ENCODE measurements at places on chromosomes 4 and X. TPM values are rescaled to one million over a fixed set of nuclear protein-coding genes. Genes with fewer than 3 reads are reported as not detected.

- DNase-seq: peak; percentile 60
These were observed 86.1 kb downstream of the CPE start for GRCh38 chr4:165464813-165465381.

- DNase-seq: no peak
These were observed 1967.9 kb downstream of the C4orf33 start for GRCh38 chr4:131063878-131064277.

- no peak for DNase-seq
These were observed 3.9 kb upstream of the TMPRSS11B start for GRCh38 chr4:68249434-68249833.

- peak; percentile 72 for DNase-seq
These were observed 31.6 kb downstream of the ETDC start for GRCh38 chrX:135340831-135341230.

DNA sequence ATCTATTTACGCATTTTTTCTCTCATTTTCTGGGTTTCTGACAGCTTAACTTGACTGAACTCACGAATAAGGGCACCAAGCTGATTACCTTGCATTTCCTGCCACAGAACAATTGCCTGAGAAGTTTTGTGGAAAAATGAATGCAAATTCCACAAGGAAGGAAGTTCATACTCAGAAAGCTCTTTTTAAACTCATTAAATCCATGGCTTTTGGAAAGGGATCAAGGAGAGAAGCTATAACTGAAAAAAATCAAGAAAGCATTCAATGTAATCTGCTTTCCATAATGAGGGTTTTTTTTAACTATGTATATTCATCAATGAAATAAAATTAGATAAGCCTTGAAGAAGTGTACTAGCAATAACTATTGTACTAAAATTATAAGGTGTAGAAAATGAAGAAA is 252.5 kb downstream of the GPM6A start:
- no peak for DNase-seq

DNA sequence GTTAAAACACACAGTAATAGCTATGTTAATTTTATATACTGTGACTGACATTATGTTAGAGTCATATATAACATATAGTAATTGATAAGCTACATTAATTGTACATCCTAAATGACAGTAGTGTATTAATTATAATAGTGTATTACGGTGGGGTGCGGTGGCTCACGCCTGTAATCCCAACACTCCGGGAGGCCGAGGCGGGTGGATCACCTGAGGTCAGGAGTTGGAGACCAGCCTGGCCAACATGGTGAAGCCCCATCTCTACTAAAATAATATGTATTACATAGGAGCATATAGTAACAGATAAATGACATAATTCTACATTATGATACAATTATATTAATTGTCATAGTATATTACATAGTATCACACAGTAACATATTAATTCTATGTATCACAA is 12.2 kb downstream of the ASMTL start:
- no peak for DNase-seq

GRCh38 chrX:20364238-20364637 is 97.5 kb upstream of the RPS6KA3 start:
- no peak for DNase-seq

DNA sequence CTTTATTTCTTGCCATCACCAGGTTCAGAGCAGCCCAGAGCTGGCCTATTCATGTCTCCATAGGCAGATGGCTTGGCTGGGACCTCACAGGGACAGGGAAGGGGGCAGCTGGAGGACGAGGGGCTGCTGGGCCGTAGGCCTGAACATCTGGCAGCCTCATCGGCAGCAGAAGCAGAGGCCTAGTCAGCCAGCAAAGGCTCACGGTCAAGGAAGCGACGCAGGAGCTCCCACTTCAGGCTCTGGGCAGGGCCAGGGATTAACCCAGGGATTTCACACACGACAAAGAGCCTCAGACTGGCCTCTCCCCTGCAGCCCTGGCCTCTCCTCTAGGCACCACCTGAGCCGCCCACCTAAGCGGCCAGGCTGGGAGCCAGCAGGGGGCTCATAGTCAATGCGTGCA is 46.0 kb upstream of the MAN2B2 start:
- DNase-seq: no peak

- peak; percentile 45 for DNase-seq
These were observed 97.1 kb upstream of the ATOH1 start for GRCh38 chr4:93731456-93731855.

- DNase-seq: no peak
These were observed 43.4 kb upstream of the OGT start for GRCh38 chrX:71489540-71489939.

- peak; percentile 33 for DNase-seq
These were observed 16.0 kb upstream of the SH3TC1 start for GRCh38 chr4:8182858-8183725.

DNA sequence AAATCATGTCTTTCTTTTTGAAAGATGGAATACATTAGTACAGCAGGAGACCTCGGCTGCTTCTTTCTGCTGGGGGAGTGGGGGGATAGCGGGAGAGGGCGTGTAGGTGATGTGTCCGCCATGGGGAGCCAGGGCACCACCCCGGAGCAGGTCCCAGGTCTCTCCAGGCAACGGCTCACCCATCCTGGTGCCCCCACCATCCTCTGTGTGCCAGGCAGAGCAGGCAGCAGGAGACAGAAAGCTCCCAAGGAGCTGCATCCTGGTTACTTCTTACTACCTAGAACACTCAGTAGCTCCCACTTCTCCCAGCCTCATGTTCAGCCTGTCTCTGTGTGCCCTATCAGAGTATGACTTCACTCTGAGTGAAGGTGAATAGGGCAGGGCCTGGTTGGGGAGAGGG is 23.6 kb downstream of the TNIP2 start:
- DNase-seq: no peak

DNA sequence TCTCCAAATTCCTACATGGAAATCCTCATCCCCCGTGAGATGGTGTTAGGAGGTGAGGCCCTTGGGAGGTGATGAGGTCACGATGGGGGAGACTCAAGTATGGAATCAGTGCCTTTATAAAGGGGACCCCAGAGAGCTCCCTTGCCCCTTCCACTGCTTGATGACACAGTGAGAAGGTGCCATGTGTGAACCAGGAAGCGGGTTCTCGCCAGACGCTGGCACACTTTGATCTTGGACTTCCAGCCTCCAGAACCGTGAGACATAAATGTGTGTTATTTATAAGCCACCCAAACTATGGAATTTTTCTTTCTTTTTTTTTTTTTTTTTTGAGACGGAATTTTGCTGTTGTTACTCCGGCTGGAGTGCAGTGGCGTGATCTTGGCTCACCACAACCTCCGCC is 237.6 kb downstream of the DHRSX start:
- no peak for DNase-seq

DNA sequence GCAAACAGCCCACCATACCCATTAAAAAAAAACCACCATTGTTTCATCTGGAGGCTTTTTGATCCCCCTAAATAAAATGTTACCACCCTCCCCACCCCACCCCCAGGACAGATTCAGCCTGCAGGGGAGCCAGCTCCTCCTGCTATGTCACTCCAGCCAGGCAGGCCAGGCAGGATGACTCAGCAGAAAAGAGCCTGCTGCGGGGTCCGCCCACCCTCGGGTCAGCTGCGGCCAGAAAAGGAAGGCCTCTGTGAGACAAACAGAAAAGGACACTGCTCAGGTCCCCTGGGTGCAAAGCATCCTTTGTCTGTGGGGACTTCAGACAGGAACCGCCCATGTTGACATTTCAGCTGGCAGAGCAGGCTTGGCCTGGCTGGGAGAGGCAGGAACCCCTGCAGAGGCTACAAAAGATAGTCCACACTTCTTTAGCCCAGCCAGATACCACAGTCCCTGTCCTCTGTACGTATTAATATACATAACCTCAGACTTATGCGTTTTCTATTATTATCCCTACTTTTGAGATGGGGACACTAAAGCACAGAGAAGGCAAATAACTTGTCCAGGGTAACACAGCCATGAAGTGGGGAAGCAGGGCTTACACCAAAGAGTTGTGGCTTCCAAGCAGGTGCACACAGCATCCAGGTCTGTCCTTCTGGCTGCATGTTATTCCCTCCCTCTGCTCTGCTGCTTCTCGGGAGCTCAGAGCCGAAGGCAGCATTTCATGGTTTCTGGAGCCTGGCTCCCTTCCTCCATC is 147.7 kb downstream of the CPEB2 start:
- peak; percentile 14 for DNase-seq

- DNase-seq: no peak
These were observed 17.2 kb upstream of the FGFR3 start for GRCh38 chr4:1775731-1776500.

DNA sequence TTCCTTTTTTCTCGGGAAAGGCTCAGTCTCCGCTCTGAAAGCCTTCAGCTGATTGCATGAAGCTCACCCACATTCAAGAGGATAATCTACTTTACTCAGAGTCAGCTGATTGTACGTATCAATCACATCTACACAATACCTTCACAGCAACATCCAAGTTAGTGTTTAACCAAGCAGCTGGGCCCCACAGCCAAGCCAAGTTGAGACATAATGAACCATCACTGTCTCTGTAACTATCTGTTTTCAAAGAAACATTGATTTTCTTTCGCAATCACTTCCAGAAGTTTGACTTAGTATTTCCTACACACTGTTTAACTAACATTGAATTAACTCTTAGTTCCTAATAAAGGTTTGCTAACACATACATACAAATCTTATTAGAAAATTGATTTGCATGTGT is 40.3 kb downstream of the RWDD4 start:
- DNase-seq: no peak

DNA sequence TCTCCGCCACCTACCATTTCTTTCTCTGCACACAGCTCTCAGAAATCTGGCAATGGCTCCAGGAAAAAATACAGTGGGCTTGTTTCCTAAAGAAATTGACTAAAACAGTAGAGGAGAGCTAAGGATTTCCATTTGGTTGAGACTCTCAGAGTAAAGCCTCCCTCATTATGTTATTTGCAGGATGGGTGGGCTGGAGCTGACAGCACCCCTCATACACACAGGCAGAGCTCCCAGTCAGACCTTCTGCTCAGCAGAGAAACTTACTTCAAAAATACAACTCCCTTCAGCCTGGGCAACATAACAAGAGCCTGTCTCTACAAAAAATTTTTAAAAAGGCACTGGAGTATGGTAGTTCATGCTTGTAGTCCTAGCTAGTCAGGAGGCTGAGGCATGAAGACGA is 44.9 kb downstream of the ENPEP start:
- no peak for DNase-seq

DNA sequence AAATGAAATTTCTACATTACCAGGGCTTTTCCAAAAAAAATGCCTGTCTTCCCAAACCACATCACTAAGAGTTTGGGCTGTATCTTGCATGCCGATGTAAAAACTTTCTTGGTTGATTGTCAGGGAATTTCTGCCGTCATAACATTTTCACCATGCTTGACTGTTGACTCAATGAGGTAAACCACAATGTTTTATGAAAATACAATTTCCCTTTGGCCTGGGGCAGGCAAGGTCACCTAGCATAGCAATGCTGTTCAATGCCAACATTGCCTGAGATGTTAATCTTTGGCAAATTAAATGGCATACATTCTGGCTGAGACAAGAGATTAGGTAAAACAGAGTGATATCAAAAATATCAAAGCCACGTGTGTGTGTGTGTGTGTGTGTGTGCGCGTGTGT is 137.1 kb upstream of the TBL1X start:
- DNase-seq: no peak

DNA sequence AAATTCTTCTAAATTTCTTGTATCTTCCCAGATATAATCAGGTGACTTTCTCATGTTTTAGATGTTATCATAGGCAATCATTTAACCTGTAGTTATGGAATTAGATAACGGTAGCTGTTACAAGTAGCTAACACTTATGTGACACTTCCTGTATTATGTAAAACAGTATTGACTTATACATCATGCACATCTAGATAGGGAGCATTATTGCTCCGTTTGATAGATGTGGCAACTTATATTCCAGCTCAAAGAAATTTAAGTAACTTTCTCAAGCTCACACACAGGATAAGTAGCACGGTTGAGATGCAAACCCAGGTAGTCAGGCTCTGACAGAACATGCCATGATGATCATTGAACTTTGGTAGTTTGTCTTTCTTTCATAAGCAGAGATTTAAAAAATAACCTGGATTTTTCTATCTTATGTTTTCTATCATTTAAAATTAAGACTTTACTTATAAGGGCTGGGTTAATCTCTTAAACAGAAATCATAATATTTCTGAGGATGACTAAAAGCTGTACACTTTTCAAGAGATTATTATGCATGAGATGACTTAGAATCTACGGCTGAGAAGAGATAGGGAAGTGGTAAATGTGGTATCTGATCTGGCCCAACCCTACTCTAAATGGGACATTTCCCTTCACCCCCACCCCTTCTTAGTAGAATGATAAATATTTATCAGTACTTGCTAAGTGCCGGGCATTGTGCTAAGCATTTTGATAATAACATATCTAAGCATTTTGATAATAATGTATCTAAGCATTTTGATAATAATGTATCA is 69.1 kb upstream of the HPGD start:
- DNase-seq: no peak

- peak; percentile 14 for DNase-seq
These were observed 129.8 kb downstream of the MXRA5 start for GRCh38 chrX:3216581-3217180.

- DNase-seq: peak; percentile 30
These were observed 39.7 kb downstream of the SMIM20 start for GRCh38 chr4:25953740-25954139.

DNA sequence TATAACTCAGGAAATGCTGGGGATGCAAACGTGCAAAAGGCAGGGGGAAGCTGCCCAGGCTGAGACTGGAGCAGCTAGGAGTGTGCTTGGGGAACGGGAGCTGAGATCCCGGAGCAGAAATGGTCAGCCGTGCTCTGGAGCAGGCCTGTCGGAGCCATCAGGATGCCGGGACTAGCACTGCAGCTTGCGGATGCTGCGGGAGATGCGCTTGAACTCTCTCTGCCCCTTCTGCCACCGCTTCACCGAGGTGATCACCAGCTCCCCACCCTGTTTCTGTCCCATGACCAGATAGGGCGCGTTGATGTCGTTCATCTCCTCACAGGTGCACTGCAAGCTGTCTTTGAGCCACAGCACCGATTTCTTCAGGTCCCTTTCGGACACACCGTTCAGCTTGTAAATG is 7.6 kb downstream of the SFRP2 start:
- DNase-seq: no peak

GRCh38 chr4:141306331-141306730 is 85.6 kb downstream of the ZNF330 start:
- no peak for DNase-seq

- DNase-seq: no peak
These were observed 1016.1 kb upstream of the PCDH7 start for GRCh38 chr4:29704059-29704458.

GRCh38 chrX:50567636-50568035 is 97.0 kb upstream of the DGKK start:
- DNase-seq: no peak

DNA sequence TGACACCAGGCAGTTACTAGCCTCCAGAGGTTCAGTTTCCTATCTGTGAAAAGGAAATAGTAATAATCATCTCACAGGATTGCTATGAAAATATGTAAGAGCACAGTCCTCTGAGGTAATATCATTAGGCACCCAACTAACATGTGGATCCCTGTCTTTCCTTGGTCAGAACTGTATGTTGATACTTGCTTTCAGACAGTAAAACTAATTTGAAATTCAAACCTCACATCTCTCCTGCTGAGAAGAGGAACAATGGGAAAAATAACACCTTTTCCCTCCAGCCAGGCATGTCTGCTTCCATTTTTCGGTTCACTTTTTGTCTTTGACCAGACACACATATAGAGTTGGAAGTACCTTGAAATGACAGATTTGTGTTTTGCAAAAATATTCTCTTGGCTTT is 262.7 kb downstream of the IL15 start:
- DNase-seq: no peak

USP27X gene
- total RNA-seq: 3.1 TPM

GPM6B gene
- total RNA-seq: 17.5 TPM

TMEM150C gene
- 11.6 TPM for total RNA-seq

SPANXD gene
- not detected for total RNA-seq

PRDM8 gene
- 0.59 TPM for total RNA-seq

CENPVL1 gene
- not detected for total RNA-seq

ATRX gene
- 132 TPM for total RNA-seq
